RCC 7860 (cell line): ENCODE measurements at places on chromosomes 3 and 15.

- no peak for DNase-seq
Measured at GRCh38 chr15:38680775-38681174, 116.2 kb upstream of the RASGRP1 start.

DNA sequence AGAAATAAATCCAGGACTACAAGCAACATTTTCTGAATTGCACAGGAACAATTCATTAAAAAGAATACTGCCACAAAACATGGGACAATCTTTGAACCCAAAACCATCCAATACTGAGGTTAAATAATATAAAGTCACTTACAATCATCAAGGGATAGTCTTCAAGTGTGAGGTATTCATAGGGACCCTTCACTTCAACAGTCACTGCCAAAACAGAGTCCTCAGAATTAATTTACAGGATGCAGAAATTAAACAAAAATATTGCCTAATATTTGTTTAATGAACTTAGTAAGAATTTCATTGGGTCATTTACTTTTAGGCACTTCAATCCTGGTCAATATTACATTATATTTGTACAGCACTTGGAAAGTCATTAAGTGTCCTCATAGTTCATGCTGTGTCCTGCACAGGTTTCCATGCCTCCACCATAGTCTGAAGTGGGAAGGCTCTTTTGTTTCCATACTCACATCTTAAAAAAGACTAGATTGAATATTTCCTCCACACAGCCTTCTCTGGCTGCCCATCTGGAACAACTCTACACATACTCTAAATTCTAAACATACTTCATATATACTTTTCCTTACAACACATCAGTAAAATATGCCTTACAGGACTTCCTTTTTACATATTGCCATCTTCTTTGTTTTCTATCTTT lies 31.6 kb upstream of the VPS39 start:
- no peak for DNase-seq

GRCh38 chr15:61173899-61174689 lies 55.0 kb downstream of the RORA start:
- DNase-seq = no peak

DNA sequence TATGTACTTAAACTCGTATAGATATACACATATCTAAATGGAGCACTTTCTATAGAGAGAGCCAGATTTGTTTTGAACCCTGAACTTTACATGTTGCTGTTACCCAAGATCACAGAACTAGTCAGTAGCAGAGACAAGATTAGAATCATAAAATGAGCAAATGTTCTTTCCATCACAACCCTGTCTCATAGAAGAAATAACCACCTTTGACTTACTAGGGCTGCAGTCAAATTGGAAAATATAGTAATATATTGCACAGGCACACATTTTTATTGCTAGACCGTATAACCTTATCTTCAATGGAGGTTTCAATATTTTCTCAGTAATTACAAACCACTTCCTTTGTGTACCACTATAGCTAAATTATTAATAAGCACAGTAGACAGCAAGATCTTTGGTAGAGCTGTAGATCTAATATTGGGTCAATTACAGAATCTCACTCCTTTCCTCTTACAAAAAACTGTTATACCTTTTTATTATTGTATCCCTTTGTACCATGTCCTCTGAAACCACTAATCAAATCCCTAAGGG lies 41.5 kb upstream of the TBL1XR1 start:
- DNase-seq = no peak

- no peak for DNase-seq
Measured at GRCh38 chr15:70853973-70854665, at the start of gene LARP6. TSS of gene LARP6 (minus strand) at chr15:70854157. CDS start at chr15:70854088, 69 bp downstream.

- DNase-seq = no peak
Measured at GRCh38 chr3:194689493-194689944, 3.8 kb downstream of the FAM43A start.

GRCh38 chr15:90201944-90202375 lies 830 bp downstream of the SEMA4B start:
- DNase-seq = no peak

DNA sequence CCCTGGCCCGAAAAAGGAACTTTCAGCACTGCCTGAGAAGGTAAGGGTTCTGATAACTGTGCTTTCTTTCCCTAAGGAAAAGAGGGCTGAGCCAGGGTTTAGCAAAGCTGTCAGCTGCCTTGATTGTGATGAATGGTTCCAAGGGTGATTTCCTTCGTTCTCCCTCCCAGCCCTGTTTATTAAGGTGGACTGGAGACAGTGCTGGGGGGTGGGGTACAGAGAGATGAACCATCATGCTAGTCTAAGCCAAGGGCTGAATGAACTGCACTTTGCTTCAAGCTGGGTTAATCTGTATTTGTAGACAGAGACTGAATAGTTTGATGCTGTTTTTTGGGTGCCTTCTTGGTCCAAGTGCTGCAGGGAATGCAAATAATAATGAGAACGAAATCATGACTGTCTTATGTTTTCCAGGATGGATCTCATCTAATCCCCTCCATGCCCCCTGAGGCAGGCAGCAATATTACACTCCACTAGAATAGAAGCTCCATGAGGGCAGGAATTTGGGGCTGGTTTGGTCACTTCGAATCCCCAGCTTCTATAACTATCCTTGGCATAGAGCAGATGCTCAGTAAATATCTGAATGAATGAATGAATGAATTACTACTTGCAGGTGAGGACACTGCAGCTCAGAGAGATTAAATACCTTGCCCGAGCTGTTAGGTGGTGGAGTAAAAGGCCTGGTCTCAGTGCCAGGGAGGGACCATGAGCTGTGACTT lies 10.9 kb downstream of the PXYLP1 start:
- DNase-seq = no peak

- no peak for DNase-seq
Measured at GRCh38 chr3:16370872-16371740, 106.1 kb downstream of the OXNAD1 start.

DNA sequence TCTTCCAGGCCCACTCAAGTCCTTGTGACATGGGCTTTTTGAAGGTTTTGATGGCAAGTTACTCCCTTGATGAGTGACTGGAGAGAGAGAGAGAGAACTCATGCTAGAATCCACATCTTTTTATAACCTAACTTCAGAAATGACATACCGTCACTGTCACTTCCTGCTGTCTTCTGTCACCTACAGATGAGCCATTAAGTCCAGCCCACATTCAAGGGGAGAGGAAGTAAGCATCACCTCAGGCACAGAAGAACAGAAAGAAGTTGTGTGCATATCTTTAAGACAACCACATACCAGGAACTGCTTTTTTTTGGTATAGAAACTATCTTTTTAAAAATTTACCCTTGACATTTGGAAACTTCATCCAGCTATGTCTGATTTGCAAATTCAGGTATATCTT lies 16.6 kb upstream of the TXNRD3 start:
- no peak for DNase-seq

GRCh38 chr15:77014132-77015081 lies 19.5 kb downstream of the PSTPIP1 start:
- DNase-seq = no peak

DNA sequence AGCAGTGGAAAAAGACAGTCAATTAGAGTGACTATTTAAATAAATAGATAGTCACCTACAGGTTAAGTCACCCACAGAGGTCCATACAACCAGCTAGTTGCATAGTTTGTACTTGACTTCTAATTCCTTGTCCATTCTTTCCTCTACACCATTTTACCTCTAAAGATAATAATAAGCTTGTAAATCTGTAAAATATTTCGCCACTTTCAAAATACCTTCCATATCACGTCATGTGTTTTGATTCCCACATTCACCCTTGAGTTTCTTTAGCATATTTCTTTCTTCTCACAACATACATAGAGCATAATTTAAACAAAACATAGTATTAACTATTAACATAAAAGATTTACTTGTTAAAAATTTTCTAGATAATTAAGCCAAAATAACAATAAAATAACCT lies 689.6 kb downstream of the MECOM start:
- DNase-seq = no peak

DNA sequence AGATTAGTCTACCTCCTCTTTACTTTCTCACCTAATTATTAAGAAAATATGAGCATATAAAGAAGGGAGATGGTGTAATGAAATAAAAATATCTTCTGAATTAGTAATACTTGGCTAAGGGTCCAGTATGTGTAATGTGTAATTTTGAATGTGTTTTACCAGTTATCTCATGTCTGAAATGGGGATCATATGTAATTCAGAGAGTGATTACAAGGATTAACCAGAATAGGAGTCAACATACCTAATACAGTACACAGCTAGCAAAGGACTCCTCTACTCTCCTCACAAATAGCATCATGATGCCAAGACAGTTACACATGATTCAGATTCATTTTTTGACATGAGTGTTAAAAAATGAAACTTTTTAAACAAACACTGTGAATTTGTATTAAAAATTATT lies 570.4 kb downstream of the SI start:
- no peak for DNase-seq
